D341Med (cell line): ENCODE measurements at places on chromosomes 1 and 21.

DNA sequence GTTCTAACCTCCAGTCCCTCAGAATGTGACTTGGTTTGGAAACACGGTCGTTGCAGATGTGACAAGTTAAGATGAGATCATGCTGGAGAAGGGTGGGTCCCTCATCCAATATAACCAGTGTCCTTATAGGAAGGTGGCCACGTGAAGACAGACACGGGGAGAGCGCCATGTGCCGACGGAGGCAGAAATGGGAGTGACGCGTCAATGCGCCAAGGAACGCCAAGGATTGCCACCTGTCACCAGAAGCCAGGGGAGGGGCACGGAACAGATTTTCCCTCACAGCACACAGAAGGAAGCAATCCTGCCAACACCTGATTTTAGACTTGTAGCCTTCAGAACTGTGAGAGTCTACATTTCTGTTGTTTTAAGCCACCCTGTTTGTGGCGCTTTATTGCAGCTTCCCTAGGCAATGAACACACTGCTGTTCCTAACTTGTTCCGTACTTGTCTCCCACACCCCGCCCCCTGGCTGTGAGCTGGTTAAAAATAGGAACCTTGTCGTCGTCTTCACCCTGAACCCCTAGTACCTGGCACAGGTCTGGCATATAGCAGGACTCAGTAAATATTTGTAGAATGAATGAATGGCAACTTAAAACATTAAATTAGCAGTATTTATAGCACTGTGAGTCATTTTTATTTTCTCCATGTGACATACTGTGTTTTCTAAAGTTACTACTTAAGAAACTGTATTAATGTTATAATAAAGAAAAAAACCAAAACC, 14.2 kb downstream of the RIMS3 start:
- no peak for DNase-seq

DNA sequence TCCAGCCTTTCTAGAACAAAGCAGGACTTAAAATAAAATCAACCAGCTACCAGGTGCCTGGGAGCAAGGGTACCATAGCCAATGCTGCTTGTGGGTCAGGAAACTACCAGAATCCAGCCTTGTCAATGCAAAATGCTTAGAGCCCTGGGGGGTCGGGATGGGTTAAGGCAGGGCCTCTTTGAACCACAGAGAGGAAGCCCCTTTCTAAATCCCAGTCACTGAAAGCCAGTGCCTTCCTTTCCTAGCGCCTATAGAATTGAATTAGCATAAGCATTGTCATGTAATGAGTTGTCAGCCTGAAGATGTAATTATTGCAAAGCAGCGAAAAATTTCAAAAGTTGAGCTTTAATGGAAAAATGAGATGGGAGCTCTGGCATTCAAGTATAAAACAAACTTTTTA, 176.6 kb upstream of the DAB1 start:
- no peak for DNase-seq

DNA sequence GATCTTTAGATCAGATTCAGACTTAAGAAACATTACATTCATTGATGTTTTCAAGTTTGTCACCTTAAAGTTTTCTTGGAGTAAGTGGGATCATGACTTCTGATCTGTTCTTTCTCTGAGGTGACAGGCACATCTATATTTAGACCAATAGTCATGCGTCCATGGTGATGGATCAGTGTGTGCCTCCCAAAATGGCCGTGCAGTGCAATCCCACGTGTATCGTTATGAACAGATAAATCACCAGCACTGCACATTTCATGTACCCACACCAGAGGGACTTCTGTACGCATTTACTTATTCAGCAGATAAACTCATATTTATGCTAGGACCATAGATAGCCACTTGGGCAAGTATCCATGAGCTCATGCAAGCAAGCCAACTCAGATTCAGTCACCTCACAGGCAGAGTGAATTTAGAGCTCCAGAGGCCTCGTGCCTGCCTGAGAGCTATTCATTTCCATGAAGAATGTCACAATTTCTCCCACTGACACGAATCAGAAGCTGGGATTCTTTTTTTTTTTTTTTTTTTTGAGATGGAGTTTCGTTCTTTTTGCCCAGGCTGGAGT, 13.9 kb upstream of the WDR26 start:
- DNase-seq = no peak

GRCh38 chr1:8782001-8782620, 35.3 kb downstream of the RERE start:
- DNase-seq = no peak

DNA sequence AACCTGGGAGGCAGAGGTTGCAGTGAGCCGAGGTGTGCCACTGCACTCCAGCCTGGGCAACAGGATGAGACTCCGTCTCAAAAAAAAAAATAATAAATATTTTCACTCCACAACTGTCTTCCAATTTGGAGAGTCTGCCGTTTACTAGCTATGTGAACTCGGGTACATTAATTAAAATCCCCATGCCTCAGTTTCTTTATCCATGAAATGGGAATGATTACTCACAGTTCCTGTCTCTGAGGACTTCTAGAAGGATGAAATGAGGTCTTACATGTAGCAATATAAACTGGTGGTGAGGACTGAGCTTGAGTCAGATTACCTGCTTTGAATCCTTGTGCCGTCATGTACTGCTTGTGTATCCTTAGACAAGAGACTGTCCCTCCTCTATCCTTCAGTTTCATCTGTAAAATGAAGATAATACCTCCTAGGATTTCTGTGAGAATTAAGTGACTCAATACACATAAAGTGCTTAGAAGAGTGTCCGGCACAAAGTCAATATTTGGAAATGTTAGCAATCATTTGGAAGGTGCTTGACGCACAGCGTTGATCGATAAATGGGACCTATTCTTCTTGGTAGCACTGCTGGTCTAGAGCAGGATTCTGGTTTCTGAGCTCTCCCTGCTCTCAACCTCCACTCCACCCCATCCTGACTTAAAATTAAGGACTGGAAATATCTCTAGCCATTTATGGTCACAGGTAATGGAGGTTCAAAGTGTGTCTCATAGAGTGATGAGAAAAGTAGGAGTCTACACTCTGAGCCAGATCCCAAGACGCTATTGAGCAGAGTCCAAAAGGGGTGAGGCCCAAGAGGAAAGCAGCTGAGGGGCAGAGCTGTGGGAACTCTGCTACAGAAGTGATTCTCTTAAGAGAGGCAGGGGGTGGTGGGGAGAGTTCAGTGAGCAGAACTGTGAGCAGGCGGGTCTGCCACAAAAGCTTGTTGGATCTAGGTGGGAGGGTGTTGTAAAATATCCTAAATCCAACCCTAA, 11.6 kb upstream of the DDI2 start:
- DNase-seq = no peak

GRCh38 chr1:15089258-15089992, 64.1 kb upstream of the TMEM51 start:
- DNase-seq = no peak

GRCh38 chr21:34693192-34693810, 24.5 kb downstream of the CLIC6 start:
- peak; percentile 59 for DNase-seq

GRCh38 chr1:8970870-8971337, 25.2 kb downstream of the CA6 start:
- no peak for DNase-seq

- DNase-seq = no peak
These were observed 23.8 kb upstream of the KIAA1614 start for GRCh38 chr1:180888870-180889269.

DNA sequence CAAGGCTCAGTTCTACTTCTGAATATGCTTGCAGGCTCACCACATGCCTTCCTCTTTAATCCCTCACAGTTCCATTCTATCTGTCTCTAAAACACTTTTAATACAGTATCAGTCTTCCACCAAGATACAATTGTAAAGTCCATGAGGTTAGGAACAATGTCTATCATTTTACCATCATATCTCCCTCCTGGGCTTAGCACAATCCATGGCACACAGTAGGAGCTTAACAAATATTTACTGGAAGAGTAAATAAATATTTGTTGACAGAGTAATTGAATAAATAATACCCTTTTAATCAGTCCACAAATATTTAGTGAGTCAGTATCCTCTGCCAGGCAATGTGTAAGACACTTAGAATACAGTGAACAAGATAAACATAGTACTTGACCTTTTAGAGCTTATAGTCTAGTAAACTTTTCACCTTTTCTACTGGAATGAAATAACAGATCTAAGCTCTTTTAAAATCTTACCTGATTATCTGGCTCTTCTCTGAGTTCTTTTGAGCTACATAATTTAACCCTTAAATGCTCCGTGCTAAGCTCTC, 12.7 kb upstream of the GADD45A start:
- DNase-seq = no peak

DNA sequence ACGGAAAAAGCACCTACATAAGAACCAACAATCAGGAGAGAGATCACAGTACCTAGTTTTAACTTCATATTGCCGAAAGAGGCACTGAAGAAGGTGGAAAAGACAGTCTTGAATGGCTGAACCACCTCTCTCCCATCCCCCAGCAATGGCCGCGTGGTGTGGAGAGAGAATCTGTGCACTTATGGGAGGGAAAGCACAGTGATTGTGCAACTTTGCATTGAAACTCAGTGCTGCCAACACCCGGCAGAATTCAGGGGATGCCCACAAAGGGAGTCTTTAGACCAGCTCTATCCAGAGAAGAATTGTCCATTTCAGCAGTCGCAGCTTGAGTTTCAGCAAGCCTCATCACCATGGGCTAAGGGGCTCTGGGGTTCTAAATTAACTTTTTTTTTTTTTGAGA, 186.3 kb upstream of the USP25 start:
- DNase-seq = no peak

GRCh38 chr1:204263254-204263910, 49.6 kb upstream of the GOLT1A start:
- DNase-seq = no peak

- DNase-seq = no peak
These were observed 1.7 kb downstream of the CAMK1G start for GRCh38 chr1:209585197-209585596.

DNA sequence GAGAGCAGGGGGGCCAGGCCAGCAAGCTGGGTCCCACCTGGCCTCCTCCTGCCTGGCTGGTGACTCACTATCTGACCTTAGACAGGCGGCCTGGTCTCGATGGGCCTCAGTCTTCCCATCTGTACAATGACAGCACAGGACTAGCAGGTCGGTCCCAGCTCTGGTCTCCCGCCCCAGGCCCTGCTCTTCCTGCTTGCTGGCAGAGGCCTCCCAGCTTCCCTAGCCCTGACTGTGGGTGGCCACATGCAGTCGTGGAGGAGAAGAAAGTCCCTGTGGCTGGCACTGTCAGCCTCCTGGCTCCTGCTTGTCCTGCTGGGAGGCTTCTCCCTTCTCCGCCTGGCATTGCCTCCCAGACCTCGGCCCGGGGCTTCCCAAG, 817 bp downstream of the EXTL1 start:
- no peak for DNase-seq

DNA sequence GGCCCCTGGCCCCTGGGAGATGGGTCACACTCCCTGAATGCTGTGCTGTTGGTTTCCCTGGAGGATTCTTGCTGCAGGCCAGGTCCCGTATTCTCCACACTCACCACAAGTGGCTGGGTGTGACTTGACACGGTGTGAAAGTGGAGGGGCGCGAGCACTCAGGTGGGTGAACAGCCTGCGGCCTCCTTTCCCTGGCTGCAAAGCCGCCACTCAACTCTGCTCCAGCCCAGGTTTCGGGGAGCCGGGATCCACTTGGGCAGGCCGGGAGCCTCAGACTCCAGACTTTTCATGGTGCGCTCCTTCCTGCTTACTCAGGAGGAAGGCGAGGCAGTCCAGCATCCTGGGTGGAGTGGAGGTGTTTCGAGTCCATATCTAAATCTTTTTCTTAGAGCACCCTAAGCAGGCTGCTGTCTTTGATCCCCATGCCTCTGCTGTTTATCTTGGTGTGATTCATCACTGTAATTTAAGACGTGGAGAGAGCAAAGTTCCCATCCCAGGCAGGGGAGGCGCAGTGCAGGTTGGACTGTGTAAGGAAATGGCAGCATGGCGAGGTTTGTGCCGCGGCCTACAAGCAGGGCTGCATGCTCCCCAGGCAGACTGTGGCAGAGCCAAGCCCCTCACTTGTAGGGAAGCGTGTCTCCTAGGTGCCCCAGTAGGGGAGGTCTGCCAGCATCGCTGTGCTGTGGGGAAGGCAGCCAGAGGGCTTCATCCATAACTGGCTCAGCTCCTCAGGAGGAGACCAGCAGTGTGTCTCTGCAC, 29.6 kb downstream of the VANGL1 start:
- DNase-seq = no peak

- DNase-seq = no peak
These were observed 400.7 kb downstream of the PLA2G4A start for GRCh38 chr1:187229496-187229895.

- DNase-seq = no peak
These were observed 27.6 kb downstream of the CRP start for GRCh38 chr1:159686599-159687299.

DNA sequence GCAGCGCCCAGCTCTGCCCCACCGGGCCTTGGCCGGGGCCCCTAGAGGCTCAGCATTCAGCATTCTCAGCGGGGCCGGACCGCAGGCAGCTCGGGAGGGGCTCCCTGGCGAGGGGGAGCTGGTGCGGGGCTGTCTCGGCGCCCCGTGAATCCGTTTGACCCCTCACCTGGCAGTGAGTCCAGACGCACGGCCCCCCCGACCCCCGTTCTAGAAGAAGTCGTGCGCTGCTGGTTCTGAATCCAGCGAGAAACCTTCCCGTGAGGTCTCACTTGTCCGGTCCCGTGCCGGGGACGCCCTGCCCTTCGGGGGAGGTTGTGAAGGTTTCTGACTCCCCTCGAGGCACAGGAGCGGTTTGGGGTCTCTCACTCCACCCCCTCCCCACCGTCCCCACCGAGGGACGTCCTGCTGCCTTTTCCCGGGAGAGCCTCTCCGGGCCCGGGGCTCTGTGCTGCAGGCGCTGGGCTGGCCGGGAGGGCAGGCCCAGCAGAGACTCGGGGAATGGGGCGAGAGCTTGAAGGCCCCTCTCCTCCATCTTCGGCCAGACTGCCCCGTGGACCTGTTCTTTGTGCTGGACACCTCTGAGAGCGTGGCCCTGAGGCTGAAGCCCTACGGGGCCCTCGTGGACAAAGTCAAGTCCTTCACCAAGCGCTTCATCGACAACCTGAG, 655 bp downstream of the COL6A1 start:
- DNase-seq = no peak

DNA sequence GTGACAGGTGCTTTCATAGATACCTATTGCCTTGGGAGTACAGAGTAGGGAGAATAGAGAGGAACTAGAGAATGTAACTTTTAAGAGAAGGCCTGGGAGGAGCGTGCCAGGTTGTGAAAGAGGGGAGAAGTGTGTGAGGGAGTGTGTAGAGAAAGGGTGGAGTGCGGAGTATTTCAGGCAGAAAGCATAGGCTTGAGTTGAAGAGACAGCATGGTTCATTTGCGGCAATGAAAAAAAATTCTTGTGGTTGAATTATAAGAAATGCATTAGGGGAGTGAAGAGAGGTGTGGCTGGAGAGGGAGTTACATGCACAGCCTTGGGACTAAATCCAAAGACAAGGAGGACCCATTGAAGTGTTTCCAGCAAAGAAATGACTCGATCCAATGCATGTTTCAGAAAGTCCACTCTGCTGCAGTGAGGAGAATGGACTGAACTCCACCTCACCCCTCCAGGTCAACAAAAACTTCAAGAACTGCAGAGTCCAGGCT, 81.7 kb upstream of the ADAM30 start:
- no peak for DNase-seq

GRCh38 chr1:30197639-30198450, 525.5 kb downstream of the MATN1 start:
- no peak for DNase-seq
